Memory B cell (primary cell): ENCODE measurements at places on chromosomes 7 and 10.
A peak's percentile ranks its signal among the peaks of the same experiment; 100 is the strongest.

DNA sequence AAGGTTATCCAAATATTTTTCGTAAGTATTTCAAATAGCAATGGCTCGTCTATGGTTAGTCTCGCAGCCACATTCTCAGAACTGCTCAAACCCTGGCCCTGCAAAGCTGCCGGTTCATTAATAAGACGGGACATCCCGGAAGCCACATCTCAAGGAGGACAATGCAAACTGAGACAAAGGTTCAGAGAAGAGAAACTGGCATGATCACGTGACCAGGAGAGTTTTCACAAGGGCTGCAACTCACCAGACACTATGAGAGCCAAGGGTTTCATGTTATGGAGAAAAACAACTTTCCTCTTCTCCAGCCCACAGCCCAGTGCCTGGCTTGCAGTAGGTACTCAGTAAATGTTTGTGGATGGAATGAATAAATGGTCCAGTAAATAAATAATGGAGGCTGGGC lies 5.0 kb upstream of the HSPA12A start:
- no peak for DNase-seq

- DNase-seq, result no peak
Measured at GRCh38 chr7:87552351-87552900, 48.3 kb downstream of the ABCB1 start.

DNA sequence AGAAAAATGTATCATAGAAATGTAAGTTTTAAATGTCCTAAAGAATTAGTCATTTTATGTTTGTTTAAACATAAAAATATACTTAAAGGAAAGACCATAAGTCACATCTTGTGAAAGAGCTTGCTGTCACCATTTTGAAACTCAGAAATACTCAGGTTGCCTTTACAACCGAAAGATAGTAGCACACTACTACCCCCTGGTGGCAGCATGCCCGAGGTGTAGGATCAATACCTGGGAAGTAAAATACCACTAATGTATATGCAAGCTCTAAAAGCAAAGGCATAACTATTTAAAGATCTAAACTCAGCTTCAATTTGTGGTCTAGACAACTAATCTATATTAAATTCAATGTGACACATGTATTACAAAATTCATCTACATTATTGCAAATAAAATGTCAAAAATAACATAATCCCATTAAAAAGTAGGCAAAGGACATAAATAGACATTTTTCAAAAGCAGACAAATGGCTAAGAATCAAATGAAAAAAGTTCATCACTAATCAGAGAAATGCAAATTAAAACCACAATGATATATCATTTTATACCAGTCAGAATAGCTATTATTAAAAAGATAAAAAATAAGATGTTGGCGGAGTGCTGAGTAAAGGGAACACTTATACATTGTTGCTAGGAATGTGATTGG lies 47.7 kb upstream of the FGL2 start:
- DNase-seq, result peak; percentile 85

- DNase-seq, result no peak
Measured at GRCh38 chr10:123634221-123634620, 31.9 kb upstream of the GPR26 start.

- no peak for DNase-seq
Measured at GRCh38 chr10:89362929-89363328, 14.9 kb upstream of the IFIT1B start.

DNA sequence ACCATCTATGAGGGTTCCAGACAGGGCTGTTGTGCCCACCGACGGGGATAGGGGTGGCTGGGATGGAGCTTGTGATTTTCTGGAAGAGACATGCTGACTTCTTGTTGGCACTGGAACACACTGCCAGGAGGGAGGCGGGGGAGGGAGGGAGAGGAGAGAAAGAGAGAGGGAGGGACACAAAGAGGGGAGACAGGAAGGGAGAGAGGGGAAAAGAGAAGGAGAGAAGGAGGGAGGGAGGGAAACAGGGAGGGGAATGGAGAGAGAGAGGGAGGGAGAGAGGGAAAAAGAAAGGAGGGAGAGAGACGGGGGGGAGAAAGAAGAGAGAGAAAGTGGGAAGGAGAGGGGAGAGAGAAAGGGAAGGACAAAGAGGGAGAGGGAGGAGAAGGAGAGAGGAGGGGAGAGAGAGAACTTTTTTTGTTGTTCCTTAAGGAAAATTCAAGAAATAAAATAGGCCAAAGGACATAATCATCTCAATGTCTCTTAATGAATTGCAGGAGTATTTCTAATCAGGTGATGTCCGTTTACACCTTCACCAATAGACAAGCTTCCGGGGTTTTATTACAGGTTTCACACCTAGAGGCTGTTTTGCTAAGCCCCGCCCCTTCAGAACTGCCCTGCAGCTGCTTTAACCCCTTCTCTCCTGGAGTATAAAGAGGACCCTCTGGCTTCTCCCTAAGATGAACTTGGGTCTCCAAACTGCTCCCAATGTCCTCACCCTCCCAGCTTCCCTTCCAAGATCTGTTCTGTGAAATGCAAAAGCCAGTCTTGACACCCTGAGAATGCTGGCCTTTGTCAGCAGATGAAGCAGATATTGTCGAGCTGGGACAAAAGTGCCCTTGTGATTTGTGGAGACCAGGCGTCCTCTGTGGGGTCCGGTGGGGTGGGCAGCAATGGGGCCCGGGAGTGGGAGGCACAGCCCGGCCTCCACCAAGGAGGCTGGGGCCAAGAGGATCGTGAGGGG lies 82.0 kb upstream of the GTF2IRD1 start:
- DNase-seq, result no peak

DNA sequence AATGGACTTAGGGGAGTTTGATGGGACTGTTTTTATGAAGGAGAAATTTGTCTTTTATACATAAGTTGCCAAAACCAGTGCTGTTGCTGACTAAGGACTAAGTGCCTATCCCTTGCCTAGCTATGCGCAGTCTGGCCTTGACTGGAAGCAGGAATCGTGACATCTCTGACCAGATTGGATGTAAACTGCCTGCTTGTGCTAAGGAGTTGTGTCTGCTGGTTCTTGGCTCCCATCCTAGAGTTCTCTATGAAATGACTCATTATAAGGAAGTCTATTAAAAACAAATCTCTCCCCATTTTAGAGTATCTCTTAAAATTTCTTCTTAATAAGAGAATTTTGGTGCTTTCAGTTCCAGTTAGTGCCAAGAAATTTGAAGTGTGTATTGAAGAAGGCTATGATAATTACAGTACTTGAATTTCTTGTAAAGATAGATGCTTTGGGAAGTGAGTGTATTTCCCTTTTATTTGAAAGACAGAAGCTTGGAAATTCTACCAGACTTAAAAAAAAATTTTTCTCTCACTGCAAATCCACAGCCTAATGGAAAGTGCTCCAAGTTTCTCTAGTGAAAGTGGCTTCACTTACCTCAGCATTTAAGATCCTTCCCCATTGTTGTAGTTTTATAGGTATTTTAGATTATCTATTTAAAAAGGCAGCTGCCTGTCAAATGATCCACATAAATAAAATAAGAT lies 77.6 kb downstream of the BICC1 start:
- DNase-seq, result no peak

- DNase-seq, result no peak
Measured at GRCh38 chr7:106979551-106980357, 64.8 kb upstream of the PRKAR2B start.
